ENCODE measurements at places on chromosomes 11 and 22.

GRCh38 chr11:84922836-84923235 lies 704.3 kb downstream of the DLG2 start:
- no peaks in the 10 kb centered on the region for H3K4me1 ChIP-seq
- H3K4me3 ChIP-seq: no peak overlapping the region
- peak; percentile 19 for DNase-seq
- no peaks in the 10 kb centered on the region for H3K27me3 ChIP-seq
- H3K27ac ChIP-seq: no peak overlapping the region

DNA sequence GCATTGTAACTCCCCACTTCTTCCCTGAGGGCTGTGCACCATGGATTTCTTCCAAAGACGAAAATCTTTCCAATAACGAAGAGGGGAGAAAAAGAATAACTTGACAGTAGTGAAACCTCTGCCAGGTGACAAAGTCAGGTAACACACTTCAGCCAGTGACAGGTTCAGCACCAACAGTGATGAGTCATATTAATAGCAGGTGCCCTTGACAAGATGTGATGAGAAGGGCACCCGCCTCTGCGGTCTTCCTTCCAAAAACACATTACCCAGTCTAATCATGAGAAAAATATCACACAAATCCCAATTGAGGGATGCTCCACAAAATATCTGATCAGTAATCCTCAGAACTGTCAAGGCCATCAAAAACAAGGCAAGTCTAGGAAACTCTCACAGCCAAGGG lies 157.8 kb downstream of the EFCAB6 start:
- H3K27ac ChIP-seq: no peak overlapping the region
- H3K4me3 ChIP-seq: no peak overlapping the region

DNA sequence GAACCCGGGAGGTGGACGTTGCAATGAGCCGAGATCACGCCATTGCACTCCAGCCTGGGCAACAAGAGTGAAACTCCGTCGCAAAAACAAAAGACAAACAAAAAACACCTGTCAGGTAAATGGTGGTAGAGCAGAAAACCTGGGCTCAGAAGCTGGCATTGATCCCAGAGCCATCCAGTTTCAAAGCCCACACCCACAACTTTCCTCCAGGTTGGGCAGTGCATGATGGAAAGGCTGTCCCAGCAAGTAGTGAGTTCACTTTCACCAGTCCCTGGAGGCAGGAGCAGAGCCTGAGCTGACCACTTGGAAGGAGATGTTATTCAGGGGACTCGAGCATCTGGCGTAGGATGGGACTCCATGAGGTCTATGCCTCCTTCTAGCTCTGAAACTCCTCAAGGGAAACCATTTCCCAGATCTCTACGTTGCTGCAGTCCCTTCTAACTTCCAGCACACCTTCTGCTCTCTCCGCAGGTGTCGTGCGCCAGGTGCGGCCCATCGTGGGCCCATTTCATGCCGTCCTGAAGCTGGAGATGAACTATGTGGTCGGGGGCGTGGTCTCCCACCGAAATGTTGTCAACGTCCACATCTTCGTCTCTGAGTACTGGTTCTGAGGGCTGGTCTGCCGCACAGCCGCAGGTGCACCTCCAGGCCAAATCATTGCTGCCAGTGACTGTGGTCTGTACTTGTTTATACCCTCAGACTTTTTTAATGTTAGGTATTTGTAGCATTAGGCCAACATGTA lies 71.6 kb upstream of the ATXN10 start:
- no peak overlapping the region for H3K4me3 ChIP-seq

DNA sequence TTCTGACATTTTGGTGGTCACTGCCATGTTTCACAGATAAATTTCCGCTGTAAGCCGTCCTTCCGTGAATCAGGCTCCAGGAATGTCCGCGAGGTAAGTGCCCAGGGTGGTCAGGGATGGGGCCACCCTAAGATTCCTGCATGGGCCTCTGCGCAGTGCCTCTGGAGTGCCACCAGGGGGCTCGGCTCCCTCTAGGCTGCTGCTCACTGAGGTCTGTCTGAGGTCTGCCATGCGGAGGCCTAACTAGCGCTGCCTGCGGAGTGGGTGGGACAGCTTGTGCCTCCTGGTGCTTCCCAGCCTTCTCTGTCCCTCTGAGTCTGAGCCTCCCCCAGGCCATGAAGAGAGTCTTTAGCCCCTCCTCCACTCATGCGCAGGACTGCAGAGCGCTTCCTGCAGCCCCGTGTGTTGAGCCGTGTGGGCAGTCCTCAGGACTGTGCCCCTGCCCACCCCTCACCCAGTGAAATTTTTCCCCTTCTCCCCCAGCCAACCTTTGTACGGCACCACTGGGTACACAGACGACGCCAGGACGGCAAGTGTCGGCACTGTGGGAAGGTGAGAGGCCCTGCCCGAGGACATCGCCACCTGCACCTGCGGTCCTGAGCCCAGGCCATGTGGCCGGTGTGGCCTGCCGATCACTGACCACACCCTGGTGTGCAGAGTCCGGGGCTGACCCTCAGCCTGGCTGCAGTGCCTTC lies 11.9 kb upstream of the MDK start:
- H3K27ac ChIP-seq: no peak overlapping the region
- H3K27me3 ChIP-seq: no peaks in the 10 kb centered on the region
- DNase-seq: peak; percentile 52

DNA sequence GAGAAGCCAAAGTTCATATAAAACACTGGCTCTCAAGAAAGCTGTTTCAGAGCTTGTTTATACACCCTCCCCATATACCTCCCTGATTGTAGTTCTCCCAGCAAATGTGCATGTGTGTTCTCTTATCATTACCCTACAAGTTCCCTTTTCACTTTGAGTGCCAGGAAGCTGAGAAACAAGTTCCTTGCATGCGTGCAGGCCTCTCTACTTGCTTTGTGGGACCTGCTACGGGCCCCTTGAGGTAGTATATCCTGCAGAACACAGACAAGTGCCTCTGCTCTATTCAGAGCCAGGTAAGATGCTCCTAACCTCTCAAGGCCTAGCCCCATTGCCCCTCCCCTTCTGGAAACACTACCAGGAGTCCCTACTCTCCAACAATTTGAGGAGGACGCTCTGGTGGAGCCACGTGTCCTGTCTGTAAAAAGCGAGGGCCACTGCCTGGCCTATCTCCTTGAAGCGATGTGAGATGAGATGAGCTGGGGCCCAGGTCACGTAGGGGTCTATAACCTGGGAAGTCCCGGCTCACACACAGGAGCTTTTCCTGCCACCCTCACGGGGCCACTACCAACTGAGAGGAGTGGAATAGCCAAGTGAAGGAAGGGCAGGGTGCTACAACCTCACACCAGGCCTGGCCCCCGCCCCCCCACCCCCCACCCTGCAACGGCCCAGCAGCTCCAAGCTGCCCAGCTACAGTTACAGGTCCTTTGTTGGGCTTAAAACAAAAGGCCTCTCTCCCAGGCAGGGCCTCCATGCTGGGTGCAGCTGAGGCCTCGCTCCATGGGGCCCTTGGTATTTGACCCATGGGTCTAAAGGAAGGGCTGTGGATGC lies 2.6 kb upstream of the ATP5MGL start:
- H3K27ac ChIP-seq: no peak overlapping the region
- no peaks in the 10 kb centered on the region for H3K36me3 ChIP-seq
- H3K4me1 ChIP-seq: peaks cover 44% of the 10 kb centered on the region

DNA sequence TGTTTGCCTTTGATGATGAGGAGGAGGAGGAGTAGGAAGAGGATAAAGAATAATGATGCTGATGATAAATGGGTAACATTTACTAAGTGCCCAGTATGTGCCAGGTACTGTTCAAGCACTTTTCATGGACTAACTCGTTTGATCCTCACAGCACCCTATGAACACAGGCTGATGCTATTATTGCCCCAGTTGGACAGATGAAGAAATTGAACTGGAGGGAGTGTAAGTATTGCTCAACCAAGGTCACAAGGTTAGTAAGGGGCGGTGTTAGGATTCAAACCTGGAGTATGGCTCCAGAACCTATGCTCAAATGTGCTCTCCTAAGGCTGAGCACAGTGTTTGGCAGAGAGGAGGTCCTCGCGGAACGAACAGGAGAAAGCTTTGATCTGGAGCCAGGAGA lies 78.6 kb downstream of the SYN3 start:
- no peak for DNase-seq
- no peaks in the 10 kb centered on the region for H3K36me3 ChIP-seq
- H3K27ac ChIP-seq: no peak overlapping the region
- H3K4me1 ChIP-seq: no peaks in the 10 kb centered on the region

Data from colonic mucosa (tissue), 4 donors.